ENCODE measurements at places on chromosomes 13 and 19. TPM values are rescaled to one million over a fixed set of nuclear protein-coding genes. Genes with fewer than 3 reads are reported as not detected.

GRCh38 chr19:17137417-17137816 lies 61.8 kb downstream of the MYO9B start:
- no peaks in the 10 kb centered on the region for H3K27me3 ChIP-seq
- DNase-seq = no peak
- peak overlapping the region; percentile 74 for H3K27ac ChIP-seq
- peak overlapping the region; percentile 28 for H3K4me3 ChIP-seq

DNA sequence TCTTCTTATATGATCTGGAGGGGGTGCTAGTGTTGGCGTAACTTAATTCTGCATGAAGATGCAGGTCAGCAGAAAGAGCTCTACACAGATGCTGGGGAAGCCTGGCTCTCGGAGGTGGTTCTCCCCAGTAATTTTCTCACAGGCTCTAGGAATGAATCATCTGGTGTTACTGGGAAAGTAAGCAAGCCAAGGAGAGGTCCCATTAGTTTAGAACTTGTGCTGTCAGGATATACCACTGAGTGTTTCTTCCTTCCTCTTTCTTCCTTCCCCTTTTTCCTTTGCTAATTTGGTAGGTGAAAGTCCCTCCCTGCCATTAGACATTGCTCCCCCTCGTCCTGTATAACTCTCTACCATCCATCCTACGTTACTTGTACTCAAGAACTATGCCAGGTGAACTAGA lies 68.3 kb downstream of the ATP8A2 start:
- DNase-seq = no peak
- no peaks in the 10 kb centered on the region for H3K36me3 ChIP-seq
- H3K4me3 ChIP-seq = no peak overlapping the region

The ZNF780A gene
- total RNA-seq = 6.0 TPM

- no peak for DNase-seq
- peak overlapping the region; percentile 64 for H3K4me3 ChIP-seq
- no peaks in the 10 kb centered on the region for H3K36me3 ChIP-seq
These were observed 22.4 kb upstream of the SEMA6B start for GRCh38 chr19:4581666-4582553.

GRCh38 chr13:88857256-88857655 lies 1186.1 kb downstream of the SLITRK5 start:
- no peak overlapping the region for H3K4me3 ChIP-seq
- H3K36me3 ChIP-seq = no peaks in the 10 kb centered on the region
- no peaks in the 10 kb centered on the region for H3K27me3 ChIP-seq
- H3K4me1 ChIP-seq = no peaks in the 10 kb centered on the region
- no peak overlapping the region for H3K27ac ChIP-seq

- H3K4me1 ChIP-seq = no peaks in the 10 kb centered on the region
- DNase-seq = no peak
- H3K36me3 ChIP-seq = no peaks in the 10 kb centered on the region
- no peak overlapping the region for H3K27ac ChIP-seq
- no peak overlapping the region for H3K4me3 ChIP-seq
- H3K27me3 ChIP-seq = peaks cover 26% of the 10 kb centered on the region
These were observed 28.0 kb upstream of the WASF3 start for GRCh38 chr13:26529441-26529840.

GRCh38 chr19:3897936-3898335 lies 17.5 kb downstream of the ATCAY start:
- H3K4me3 ChIP-seq = no peak overlapping the region
- no peak for DNase-seq
- no peaks in the 10 kb centered on the region for H3K4me1 ChIP-seq
- no peaks in the 10 kb centered on the region for H3K36me3 ChIP-seq
- no peak overlapping the region for H3K27ac ChIP-seq

GRCh38 chr19:49107625-49108459 lies 6.3 kb upstream of the LIN7B start:
- H3K4me3 ChIP-seq = no peak overlapping the region
- H3K27me3 ChIP-seq = no peaks in the 10 kb centered on the region
- DNase-seq = no peak
- peaks cover 26% of the 10 kb centered on the region for H3K4me1 ChIP-seq
- H3K36me3 ChIP-seq = peaks cover 26% of the 10 kb centered on the region
- H3K27ac ChIP-seq = no peak overlapping the region

DNA sequence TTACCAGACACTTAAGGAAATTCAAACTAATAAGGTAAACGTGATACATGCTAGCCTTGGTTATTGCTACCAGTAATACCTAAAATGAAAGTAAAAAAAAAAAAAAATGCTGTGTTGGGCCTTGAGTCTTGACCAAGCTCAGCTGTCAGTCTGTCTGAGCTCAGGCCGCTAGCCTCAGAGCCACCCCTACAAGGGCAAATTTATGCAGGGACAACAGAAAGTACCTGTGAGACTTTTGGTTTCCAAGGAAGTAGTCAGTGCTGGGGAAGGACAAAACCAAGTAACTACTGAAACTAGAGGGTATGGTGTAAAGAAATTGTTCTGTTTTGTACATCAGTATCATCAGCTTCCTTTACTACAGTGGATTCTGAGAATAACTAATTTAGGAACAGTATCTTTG lies 134.3 kb upstream of the SLITRK5 start:
- H3K4me3 ChIP-seq = no peak overlapping the region
- DNase-seq = no peak
- H3K4me1 ChIP-seq = no peaks in the 10 kb centered on the region
- H3K27ac ChIP-seq = no peak overlapping the region
- H3K27me3 ChIP-seq = no peaks in the 10 kb centered on the region

The TUBA3C gene
- not detected for total RNA-seq

The MYH14 gene
- total RNA-seq = 10.2 TPM

GRCh38 chr13:41099986-41100385 lies 32.6 kb downstream of the KBTBD6 start:
- no peaks in the 10 kb centered on the region for H3K4me1 ChIP-seq
- no peaks in the 10 kb centered on the region for H3K27me3 ChIP-seq
- no peak overlapping the region for H3K4me3 ChIP-seq
- H3K27ac ChIP-seq = no peak overlapping the region
- H3K36me3 ChIP-seq = no peaks in the 10 kb centered on the region

The LILRA2 gene
- total RNA-seq = not detected

GRCh38 chr19:2070436-2070827 lies 19.4 kb upstream of the MKNK2 start:
- DNase-seq = no peak
- no peaks in the 10 kb centered on the region for H3K27me3 ChIP-seq
- H3K27ac ChIP-seq = no peak overlapping the region
- H3K4me1 ChIP-seq = peaks cover 5% of the 10 kb centered on the region
- peaks cover 20% of the 10 kb centered on the region for H3K36me3 ChIP-seq

- H3K27ac ChIP-seq = no peak overlapping the region
- no peaks in the 10 kb centered on the region for H3K4me1 ChIP-seq
- H3K27me3 ChIP-seq = peaks cover 5% of the 10 kb centered on the region
- no peak for DNase-seq
- no peak overlapping the region for H3K4me3 ChIP-seq
These were observed 69.4 kb downstream of the C13orf42 start for GRCh38 chr13:51041710-51042109.

DNA sequence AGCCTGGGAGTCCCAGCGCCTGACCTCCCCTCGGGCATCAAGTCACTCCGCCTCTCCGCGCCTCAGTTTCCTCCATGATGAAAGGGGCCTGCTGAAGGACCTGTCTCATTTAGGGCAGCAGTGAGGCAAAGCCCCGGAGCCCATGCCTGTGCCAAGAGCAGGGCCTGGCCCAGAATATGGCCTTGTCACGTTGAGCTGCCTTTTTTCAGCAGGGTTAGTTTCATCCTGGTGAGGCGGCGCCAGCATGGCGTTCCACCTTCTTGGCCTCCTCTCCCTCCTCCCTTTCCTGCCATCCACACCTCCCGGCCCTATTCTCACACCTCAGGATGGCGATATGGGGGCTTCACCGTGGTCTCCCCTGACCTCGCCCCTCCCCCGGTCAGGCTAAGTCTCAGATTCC lies 30.2 kb downstream of the PAK4 start:
- H3K27me3 ChIP-seq = no peaks in the 10 kb centered on the region
- no peak overlapping the region for H3K27ac ChIP-seq
- no peak overlapping the region for H3K4me3 ChIP-seq
- no peak for DNase-seq
- peaks cover 15% of the 10 kb centered on the region for H3K4me1 ChIP-seq
- H3K36me3 ChIP-seq = no peaks in the 10 kb centered on the region

- no peaks in the 10 kb centered on the region for H3K4me1 ChIP-seq
- DNase-seq = no peak
- H3K27ac ChIP-seq = no peak overlapping the region
These were observed 423.2 kb downstream of the KLF5 start for GRCh38 chr13:73481886-73482445.

- peaks cover 3% of the 10 kb centered on the region for H3K36me3 ChIP-seq
- H3K27me3 ChIP-seq = no peaks in the 10 kb centered on the region
- no peaks in the 10 kb centered on the region for H3K4me1 ChIP-seq
- no peak overlapping the region for H3K27ac ChIP-seq
These were observed 27.0 kb upstream of the ZNF492 start for GRCh38 chr19:22606954-22607652.

The LILRB3 gene
- total RNA-seq = not detected

DNA sequence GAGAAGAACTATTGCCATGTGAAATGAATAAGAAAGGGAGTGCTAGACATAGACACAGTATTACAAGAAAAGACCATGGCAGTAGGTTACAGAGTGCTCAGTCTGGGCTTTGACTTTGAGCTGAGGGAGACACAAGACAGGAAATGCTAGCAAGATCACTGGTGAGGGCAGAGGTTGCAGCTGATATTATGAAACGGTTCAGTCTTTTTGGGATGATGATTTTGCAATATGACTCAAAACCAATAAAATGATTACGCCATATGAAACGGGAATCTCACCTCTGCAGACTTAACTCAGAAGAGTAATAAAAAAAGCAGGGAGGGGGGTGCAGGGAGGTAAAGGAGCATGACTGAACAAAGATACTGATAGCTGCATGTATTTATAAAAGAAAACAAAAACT lies 123.1 kb downstream of the RBM26 start:
- no peak overlapping the region for H3K27ac ChIP-seq
- peaks cover 3% of the 10 kb centered on the region for H3K27me3 ChIP-seq
- DNase-seq = no peak
- no peaks in the 10 kb centered on the region for H3K4me1 ChIP-seq
- no peaks in the 10 kb centered on the region for H3K36me3 ChIP-seq
- H3K4me3 ChIP-seq = no peak overlapping the region

The ANGPTL8 gene
- total RNA-seq = not detected

The OR10H1 gene
- total RNA-seq = not detected

The SIGLEC14 gene
- total RNA-seq = not detected

GRCh38 chr13:40206241-40207000 lies 460.0 kb downstream of the FOXO1 start:
- H3K27me3 ChIP-seq = no peaks in the 10 kb centered on the region
- DNase-seq = no peak
- H3K4me1 ChIP-seq = peaks cover 5% of the 10 kb centered on the region
- no peak overlapping the region for H3K4me3 ChIP-seq
- peaks cover 2% of the 10 kb centered on the region for H3K36me3 ChIP-seq

DNA sequence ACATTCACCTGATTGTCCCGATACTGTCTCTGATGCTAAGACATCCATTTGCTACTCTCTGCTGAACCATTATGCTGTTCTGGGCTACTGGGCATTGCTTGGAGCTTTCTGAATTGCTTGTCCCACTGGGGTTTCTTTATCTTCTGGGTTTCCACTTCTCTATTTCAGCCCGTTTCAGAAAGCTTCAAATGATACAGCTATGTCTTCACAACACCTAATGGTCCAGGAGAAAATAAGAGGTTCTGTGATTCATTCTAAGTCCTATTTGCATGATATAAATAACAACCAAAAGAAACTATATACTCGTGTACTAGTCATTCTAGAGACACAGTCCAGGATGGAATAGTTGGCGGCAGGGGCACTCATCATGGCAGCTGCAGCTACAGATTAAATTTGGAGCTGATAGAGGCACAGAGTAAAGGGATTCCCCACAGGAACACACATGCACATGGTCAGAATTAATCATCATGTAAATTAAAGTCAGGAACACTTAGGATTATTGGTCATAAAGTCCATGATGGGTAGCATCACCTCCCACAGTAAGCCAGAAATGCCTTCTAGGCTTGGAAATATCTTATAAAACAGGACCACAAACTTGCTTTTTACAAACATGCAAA lies 33.3 kb upstream of the SCEL start:
- no peak overlapping the region for H3K27ac ChIP-seq
- no peak for DNase-seq
- H3K4me3 ChIP-seq = no peak overlapping the region
- peaks cover 32% of the 10 kb centered on the region for H3K27me3 ChIP-seq
- no peaks in the 10 kb centered on the region for H3K36me3 ChIP-seq
- H3K4me1 ChIP-seq = no peaks in the 10 kb centered on the region

GRCh38 chr19:49217382-49217781 lies 59.8 kb downstream of the TRPM4 start:
- peaks cover 2% of the 10 kb centered on the region for H3K36me3 ChIP-seq
- no peak for DNase-seq
- peaks cover 5% of the 10 kb centered on the region for H3K27me3 ChIP-seq
- H3K4me3 ChIP-seq = no peak overlapping the region
- H3K4me1 ChIP-seq = peaks cover 6% of the 10 kb centered on the region
- H3K27ac ChIP-seq = peak overlapping the region; percentile 94

GRCh38 chr13:93224535-93224934 lies 2.1 kb upstream of the GPC6 start:
- peak overlapping the region; percentile 18 for H3K27ac ChIP-seq
- DNase-seq = no peak
- H3K36me3 ChIP-seq = no peaks in the 10 kb centered on the region
- peaks cover 30% of the 10 kb centered on the region for H3K4me1 ChIP-seq

- peaks cover 5% of the 10 kb centered on the region for H3K36me3 ChIP-seq
- peaks cover 20% of the 10 kb centered on the region for H3K4me1 ChIP-seq
- H3K27ac ChIP-seq = peak overlapping the region; percentile 96
- DNase-seq = peak; percentile 13
- H3K27me3 ChIP-seq = no peaks in the 10 kb centered on the region
These were observed 1.0 kb downstream of the AP2S1 start for GRCh38 chr19:46849610-46850009.

The CRLF1 gene
- 15.3 TPM for total RNA-seq

- H3K36me3 ChIP-seq = no peaks in the 10 kb centered on the region
- H3K27ac ChIP-seq = peak overlapping the region; percentile 99
- no peaks in the 10 kb centered on the region for H3K27me3 ChIP-seq
- peak overlapping the region; percentile 52 for H3K4me3 ChIP-seq
These were observed 4.9 kb upstream of the SBK3 start for GRCh38 chr19:55550321-55550650.

DNA sequence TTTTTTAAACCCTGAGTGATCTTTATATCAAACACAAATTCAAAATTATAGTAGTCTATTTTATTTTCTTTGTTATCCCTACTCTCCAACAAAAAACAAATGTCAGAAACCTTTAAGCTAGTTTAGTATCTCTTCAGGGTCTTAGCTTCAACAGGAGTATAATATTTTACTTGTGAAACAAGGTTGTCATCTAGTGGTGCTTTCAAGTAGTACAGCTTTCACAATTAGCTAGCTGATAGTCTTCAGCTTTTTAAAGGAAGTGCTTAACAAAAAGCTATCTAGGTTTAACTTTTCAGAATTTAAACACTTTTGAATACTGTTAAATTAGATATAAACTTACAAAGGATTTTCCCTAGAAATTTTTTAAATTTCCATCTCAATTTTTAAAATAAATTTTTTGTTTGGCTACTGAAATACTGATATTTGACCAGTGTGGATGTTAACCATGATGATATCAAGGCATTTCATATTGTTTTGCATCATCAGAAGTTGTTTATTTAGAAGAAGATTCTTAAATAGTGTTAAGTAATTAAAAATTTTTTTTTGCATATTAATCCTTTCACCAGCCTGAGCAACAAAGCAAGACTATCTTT lies 34.2 kb downstream of the TDRD3 start:
- no peaks in the 10 kb centered on the region for H3K27me3 ChIP-seq
- no peak overlapping the region for H3K4me3 ChIP-seq
- H3K4me1 ChIP-seq = peaks cover 5% of the 10 kb centered on the region
- no peak overlapping the region for H3K27ac ChIP-seq
- DNase-seq = no peak
- H3K36me3 ChIP-seq = peaks cover 7% of the 10 kb centered on the region

- H3K27ac ChIP-seq = no peak overlapping the region
- H3K27me3 ChIP-seq = no peaks in the 10 kb centered on the region
- no peak overlapping the region for H3K4me3 ChIP-seq
- H3K36me3 ChIP-seq = peaks cover 23% of the 10 kb centered on the region
- no peak for DNase-seq
- no peaks in the 10 kb centered on the region for H3K4me1 ChIP-seq
These were observed 10.2 kb downstream of the COLGALT1 start for GRCh38 chr19:17565611-17566010.
